ENCODE measurements at places on chromosomes 6 and 20. TPM values are rescaled to one million over a fixed set of nuclear protein-coding genes. Genes with fewer than 3 reads are reported as not detected.

CD109 gene
- total RNA-seq: 3.7 TPM

- no peaks in the 10 kb centered on the region for H3K27me3 ChIP-seq
- no peak overlapping the region for H3K27ac ChIP-seq
- H3K4me1 ChIP-seq: peaks cover 19% of the 10 kb centered on the region
- no peak overlapping the region for H3K4me3 ChIP-seq
Measured at GRCh38 chr20:44537993-44538392, 16.1 kb upstream of the SERINC3 start.

DNA sequence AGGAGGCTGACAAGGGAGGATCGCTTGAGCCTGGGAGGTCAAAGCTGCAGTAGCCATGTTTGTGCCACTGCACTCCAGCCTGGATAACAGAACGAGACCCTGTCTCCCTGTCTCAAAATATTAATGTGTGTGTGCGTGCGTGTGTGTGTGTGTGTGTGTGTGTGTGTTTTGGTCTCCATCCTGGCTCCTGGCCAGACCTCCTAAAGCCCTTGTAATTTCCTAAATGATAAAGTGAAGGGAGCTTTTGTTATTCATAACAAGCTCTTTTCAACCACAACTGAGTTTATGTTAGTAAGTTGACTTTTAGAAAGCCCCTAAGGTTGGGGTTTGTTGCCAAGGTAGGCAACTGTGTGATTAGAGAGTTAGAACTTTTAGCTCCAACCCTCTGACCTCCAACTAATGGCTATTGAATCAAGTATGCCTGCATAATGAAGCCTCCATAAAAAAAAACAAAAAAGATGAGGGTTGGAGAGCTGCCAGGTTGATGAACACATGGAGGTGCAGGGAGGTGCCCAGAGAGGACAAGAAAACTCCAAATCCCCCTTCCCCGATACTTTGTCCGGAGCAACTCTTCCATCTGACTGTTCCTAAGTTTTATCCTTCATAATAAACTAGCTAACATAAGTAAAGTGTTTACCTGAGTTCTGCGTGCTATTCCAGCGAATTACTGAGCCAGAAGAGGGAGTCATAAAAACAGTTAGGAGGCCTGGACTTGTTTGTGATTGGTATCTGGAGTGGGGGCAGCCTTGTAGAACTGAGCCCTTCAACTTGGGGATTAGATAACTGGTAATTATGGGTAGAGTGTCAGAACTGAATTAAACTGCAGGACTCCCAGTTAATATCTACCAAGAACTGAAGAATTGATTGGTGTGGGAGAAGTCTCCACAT, 5.3 kb upstream of the AIF1 start:
- H3K27ac ChIP-seq: peak overlapping the region; percentile 37
- no peak overlapping the region for H3K4me3 ChIP-seq
- DNase-seq: no peak

- H3K4me3 ChIP-seq: no peak overlapping the region
- H3K27me3 ChIP-seq: no peaks in the 10 kb centered on the region
- H3K36me3 ChIP-seq: peaks cover 21% of the 10 kb centered on the region
Measured at GRCh38 chr6:126245077-126245476, 94.8 kb upstream of the CENPW start.

DNA sequence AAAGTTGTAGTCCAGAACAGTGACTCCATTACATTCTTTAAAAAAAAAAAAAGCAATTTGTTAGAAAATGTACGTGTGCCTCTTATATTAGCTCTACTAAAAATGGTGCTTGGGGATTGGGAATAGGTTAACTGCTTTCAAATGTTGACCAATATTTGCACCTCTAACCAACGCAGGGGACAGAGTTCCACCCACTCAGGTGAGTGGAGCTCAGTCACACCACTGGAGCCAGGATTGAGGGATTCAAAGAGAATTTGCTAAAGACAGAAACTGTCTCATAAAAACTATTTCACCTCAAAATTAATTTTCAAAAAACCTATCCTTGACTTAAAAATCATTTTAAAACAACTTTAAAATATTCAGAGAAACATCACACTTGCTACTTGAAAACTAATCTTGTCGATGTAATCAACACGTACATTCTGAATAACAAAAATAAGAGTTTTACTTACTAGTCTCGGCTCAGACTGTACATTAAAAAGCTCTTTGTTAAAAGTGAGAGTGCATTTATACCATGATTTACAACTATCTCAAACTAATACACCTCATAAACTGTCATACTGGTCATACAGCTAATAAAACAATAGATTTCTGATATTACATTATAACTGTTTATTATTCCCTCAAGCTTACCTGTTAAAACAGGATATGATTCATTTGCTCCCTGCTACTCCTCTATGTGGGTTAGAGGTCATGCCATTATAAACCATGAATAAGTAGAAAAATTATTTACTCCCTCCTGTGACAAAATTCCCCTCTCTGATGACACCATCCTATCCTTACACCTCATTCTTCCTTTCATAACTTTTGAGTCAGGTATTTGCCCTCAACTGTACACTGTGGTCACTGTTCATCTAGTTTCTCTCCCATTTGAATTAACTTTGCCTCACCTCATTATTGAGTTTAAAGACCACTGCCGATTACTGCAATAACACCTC, 88.6 kb downstream of the PDE10A start:
- DNase-seq: no peak
- H3K4me3 ChIP-seq: no peak overlapping the region
- peak overlapping the region; percentile 89 for H3K27ac ChIP-seq
- H3K36me3 ChIP-seq: no peaks in the 10 kb centered on the region

DNA sequence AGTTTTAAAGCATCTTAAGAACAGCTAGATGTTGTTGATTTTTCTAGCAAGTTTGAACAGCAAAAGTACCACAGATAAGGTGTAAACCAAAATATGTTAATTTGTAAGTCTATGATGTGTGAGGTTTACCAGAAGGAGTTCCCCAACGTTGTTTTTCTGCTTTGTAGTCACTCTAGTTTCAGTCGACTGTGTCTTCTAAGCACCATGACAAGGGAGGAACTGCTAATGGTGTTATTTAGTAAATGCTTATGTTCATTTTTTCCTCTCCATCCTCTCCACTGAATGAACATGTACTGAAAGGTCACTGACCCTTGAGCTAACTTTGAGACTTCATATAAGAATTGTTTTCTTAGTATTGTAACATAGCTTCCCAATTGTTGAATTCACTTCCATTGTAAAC, 3.0 kb downstream of the ENPP3 start:
- DNase-seq: no peak
- H3K4me1 ChIP-seq: peaks cover 4% of the 10 kb centered on the region
- no peak overlapping the region for H3K4me3 ChIP-seq
- H3K36me3 ChIP-seq: no peaks in the 10 kb centered on the region

Data from mesothelial cell of epicardium (in vitro differentiated cells).